ENCODE measurements at places on chromosomes 7 and 10.

- DNase-seq: no peak
These were observed 33.1 kb upstream of the MKLN1 start for GRCh38 chr7:131294553-131294952.

GRCh38 chr7:129605960-129606614 is 5.4 kb upstream of the NRF1 start:
- DNase-seq: no peak

DNA sequence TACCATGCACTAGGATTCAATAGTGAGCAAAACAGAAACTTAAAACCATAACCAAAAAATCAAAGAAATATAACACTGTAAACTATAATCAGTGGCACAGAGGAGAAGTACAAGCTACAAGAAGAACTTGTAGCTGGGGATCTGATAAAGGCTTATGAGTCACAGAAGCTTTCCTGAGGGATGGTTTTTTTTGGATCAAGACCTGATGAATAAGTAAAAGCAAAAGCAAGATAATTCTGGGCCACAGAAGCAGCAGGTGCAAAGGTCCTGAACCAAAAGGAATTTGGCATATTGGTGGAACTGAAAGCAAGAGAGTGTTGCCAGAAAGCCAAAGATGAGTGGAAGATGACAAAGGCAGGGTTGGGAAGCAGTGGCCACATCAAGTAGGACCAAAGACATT is 37.4 kb upstream of the BET1 start:
- peak; percentile 60 for DNase-seq

- no peak for DNase-seq
These were observed 2.0 kb downstream of the CYP26C1 start for GRCh38 chr10:93062514-93063143.

GRCh38 chr10:7544203-7544602 is 122.6 kb downstream of the ITIH5 start:
- no peak for DNase-seq

DNA sequence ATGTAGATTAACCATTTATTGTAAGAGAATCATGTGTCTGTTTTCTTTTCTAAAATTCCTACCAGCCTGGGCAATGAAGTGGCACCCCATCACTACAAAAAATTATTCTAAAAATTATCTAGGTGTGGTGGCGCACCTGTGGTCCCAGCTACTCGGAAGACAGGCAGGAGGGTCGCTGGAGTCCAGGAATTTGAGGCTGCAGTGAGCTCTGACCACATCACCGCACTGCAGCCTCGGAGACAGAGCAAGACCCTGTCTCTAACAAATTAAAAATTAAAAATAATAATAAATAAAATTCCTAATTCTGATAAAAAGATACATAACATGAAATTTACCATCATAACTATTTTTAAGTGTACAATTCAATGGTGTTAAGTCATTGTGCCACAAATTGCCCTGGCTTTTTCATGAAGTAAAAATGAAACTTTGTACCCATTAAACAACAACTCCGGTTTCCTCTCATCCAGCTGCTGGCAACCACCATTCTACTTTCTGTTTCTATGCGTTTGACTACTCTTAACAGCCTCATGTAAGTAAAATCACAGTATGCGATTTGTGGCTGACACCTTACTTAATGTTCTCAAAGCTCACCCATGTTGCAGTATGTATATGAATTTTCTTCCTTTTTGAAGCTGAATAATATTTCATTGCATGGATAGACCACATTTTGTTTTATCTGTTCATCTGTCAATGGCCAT is 20.6 kb upstream of the USP6NL start:
- DNase-seq: no peak

- no peak for DNase-seq
These were observed 64.3 kb downstream of the MYL10 start for GRCh38 chr7:101564778-101565211.
